ENCODE measurements at places on chromosomes 2 and 18. TPM values are rescaled to one million over a fixed set of nuclear protein-coding genes. Genes with fewer than 3 reads are reported as not detected.

Gene TBC1D8
- total RNA-seq = 32.6 TPM

Gene CCL20
- not detected for total RNA-seq

DNA sequence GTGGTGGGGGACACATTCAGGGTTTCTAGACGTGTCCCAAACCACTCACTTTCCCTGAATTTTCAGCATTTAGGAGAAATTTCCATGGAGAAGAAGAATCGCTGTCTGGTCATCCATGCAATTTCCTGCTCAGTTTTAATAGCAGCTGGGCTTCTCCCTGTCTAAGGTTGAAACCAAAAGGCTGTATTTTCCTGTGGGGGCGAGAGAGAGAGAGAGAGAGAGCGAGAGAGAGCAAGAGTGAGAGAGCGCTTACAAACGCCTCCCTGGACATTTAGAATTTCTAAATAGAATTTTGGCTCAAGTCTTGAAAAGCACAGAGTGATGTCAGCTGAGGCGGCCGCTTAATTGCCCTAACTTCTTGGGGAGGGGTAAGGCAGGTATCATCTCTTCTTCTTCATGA lies 110.8 kb downstream of the SETBP1 start:
- DNase-seq = no peak

DNA sequence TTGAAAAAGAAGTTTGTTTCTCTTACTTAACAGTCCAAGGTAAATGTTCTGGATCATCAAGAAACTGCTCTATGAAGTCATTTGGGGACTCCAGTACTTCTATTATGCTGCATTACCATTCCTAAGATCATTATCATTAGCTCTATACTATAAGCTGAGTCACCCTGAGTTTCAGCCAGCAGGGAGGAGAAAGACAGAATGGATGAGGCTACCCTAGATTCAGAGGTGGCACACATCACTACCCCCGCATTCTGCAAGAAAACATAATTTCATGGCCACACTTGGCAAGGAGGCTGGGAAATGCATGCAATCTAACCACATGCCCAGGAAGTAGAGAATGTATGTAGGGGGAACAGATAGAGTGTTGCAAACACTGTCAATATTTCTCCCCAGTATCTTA lies 16.6 kb upstream of the LNPK start:
- DNase-seq = no peak

DNA sequence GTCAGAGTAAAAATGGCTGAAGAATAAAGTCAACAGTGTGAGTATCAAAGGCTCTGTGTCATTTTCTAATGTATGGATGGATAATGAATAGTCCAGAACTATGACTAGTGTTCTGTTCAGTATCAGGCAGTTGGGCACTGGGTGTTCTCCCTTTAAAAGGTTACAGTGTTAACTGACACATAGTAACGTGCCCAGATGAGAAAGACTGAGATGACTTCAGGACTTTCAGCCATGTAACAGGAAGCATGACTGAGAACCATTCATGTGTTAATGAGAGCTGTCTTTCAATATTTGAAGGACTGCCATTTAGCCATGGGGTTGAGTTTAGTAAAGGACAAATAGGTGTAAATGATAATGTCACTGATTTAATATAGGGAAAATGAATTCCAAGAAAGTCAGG lies 187.1 kb downstream of the GULP1 start:
- no peak for DNase-seq

DNA sequence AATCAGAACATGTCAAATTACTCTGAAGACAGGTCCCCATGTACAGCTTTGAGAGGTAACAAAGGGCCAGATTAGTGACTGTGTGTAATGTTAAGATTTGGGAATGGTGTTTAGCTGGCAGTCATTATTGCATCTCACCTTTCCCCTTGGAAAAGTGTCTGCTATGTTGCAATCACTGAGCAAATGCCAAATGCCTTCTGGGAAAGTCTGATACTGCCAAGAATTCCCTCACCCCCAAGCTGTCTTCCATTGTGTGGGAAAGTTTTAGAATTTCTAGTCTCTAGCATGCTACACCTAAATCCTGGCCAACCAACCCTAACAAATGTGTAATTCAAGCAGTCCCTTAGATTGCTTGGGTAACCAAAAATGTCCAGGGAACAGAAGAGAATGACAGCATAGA lies 13.6 kb upstream of the PELI1 start:
- no peak for DNase-seq

All from progenitor cell of endocrine pancreas (in vitro differentiated cells).